Spleen (tissue), 13 donors: ENCODE measurements at places on chromosomes 4 and X. TPM values are rescaled to one million over a fixed set of nuclear protein-coding genes. Genes with fewer than 3 reads are reported as not detected.
A peak's percentile ranks its signal among the peaks of the same experiment; 100 is the strongest.

- no peak overlapping the region for H3K27ac ChIP-seq
- no peak for DNase-seq
- no peak overlapping the region for H3K4me3 ChIP-seq
- no peaks in the 10 kb centered on the region for H3K27me3 ChIP-seq
- H3K4me1 ChIP-seq = no peaks in the 10 kb centered on the region
- no peaks in the 10 kb centered on the region for H3K36me3 ChIP-seq
These were observed 207.6 kb upstream of the NR3C2 start for GRCh38 chr4:148649652-148650331.

DNA sequence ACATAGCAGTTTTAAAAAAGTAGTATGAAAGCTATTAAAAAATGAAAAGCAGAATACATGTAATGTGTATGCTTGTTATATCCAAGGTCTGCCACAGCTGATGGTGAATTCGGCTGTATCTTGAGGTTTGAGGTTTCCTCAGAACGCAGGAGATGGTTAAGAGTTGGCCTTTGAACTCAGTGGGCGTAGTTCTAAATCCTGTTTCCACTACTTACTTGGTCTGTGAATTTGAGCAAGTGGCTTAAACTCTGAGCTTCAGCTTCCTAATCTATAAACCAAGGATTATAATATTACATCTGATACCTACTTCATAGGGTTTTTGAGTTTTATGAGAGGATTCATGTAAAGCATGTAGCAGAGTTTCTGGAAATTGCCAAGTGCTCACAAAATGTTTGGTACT lies 125.2 kb downstream of the STIM2 start:
- DNase-seq = no peak
- H3K4me1 ChIP-seq = peaks cover 26% of the 10 kb centered on the region
- no peak overlapping the region for H3K4me3 ChIP-seq
- no peaks in the 10 kb centered on the region for H3K36me3 ChIP-seq
- no peak overlapping the region for H3K27ac ChIP-seq
- H3K27me3 ChIP-seq = no peaks in the 10 kb centered on the region

GRCh38 chr4:2714061-2714770 lies 41.9 kb downstream of the TNIP2 start:
- no peak overlapping the region for H3K4me3 ChIP-seq
- peak; percentile 42 for DNase-seq
- peak overlapping the region; percentile 29 for H3K27ac ChIP-seq
- peaks cover 6% of the 10 kb centered on the region for H3K4me1 ChIP-seq

DNA sequence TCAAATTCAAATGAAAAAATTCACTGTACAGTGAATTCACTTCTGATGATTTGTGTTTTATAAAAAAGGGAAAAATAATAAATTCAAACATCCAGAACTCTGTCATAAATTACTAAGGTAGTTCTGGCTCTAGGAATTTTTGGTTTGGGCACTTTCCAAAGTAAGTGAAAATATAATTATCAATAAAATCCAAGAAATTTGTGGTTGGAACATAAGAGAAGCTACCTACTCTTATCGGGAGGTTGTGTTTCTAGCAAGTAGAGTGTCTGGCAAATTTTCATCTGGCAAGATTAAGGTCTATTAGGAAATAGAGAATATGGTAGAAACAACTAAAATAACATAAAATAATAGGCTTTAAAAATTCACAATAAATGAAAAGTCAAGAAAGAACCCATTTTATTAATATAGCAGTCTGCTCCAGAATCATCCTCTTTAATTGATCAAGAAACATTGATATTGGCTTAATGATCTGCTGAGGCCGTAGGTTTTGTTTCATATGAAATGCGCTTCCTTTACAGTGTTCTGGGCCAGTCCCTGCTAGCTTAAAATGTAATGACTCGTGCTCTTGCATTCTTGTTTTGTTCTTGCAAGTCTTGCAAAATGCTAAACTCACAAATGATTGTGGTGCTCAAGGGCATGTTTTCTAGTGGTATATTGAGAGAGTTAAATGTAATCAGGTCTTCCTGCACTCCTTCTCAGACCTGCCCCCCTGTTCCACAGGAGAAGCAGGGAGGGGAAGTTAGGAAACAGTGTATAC lies 331.4 kb downstream of the RAPGEF2 start:
- no peaks in the 10 kb centered on the region for H3K27me3 ChIP-seq
- no peak for DNase-seq

GRCh38 chrX:74133156-74133796 lies 170.7 kb upstream of the ZCCHC13 start:
- no peak overlapping the region for H3K27ac ChIP-seq
- no peaks in the 10 kb centered on the region for H3K36me3 ChIP-seq
- no peak for DNase-seq
- no peaks in the 10 kb centered on the region for H3K27me3 ChIP-seq
- no peaks in the 10 kb centered on the region for H3K4me1 ChIP-seq

- no peaks in the 10 kb centered on the region for H3K4me1 ChIP-seq
- no peak overlapping the region for H3K4me3 ChIP-seq
- no peak for DNase-seq
- no peaks in the 10 kb centered on the region for H3K36me3 ChIP-seq
- H3K27me3 ChIP-seq = no peaks in the 10 kb centered on the region
These were observed 46.5 kb upstream of the FAT4 start for GRCh38 chr4:125268068-125268755.

DNA sequence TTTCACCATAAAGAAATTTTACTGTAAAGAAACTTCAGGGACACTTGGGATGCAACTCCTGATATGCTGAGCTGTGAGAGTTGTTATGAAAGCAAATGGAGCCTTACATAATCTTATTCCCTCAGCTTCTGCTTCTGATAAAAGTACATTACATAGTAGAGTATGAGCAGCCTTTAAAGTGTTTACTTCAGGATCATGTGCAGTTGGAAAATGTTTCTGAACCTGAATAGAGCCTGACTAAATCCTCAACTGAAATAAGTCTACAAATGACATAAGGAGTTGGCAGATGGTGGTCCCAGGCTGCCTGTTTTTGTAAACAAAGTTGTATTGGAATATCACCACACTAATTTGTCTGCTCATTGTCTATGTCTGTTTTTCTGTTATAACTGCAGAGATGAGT lies 19.3 kb downstream of the RASSF6 start:
- no peaks in the 10 kb centered on the region for H3K27me3 ChIP-seq
- H3K27ac ChIP-seq = no peak overlapping the region
- no peak overlapping the region for H3K4me3 ChIP-seq
- H3K4me1 ChIP-seq = no peaks in the 10 kb centered on the region
- DNase-seq = no peak

DNA sequence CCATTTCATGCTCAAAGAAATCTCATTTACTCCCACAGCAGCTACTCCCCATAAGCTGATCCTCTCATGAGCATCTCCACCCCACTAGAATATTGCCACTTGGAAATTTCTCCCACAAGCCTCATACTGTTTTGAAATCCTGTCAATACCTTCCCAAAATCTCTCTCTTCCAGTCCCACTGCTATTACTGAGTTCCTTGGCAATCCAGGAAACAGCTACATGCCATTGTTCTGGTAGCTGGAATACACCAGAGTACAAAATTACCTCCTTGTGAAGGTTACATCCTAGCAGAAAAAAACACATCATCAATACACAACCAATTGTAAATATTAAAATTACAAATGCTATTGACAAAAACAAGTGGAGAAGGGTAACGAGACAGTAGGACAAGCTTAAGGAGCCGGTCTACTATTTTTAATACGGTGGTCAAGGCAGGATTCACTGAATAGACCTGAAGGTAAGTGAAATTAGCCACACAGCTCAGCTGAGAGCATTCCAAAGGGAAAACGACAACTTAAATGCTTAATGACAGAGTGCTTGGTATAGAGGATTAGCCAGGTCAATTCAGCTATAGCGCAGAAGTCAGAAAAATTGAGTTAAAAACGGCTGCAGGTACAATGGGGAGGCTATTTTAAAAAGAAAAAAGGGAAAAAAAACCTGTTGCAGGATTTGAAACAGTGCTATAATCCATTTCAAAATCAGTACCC lies 6.4 kb downstream of the RPL9 start:
- H3K4me1 ChIP-seq = peaks cover 31% of the 10 kb centered on the region
- no peak for DNase-seq
- no peak overlapping the region for H3K4me3 ChIP-seq
- no peak overlapping the region for H3K27ac ChIP-seq
- no peaks in the 10 kb centered on the region for H3K27me3 ChIP-seq

The ZBTB33 gene
- 8.8 TPM for polyA plus RNA-seq

The CPE gene
- 5.3 TPM for polyA plus RNA-seq

The NAT8L gene
- polyA plus RNA-seq = 0.80 TPM

The NLRP2B gene
- polyA plus RNA-seq = not detected

The CSAG3 gene
- polyA plus RNA-seq = 1.3 TPM
